B cell (primary cell): ENCODE measurements at places on chromosomes 2 and 18.

- H3K27me3 ChIP-seq, result no peaks in the 10 kb centered on the region
- H3K4me3 ChIP-seq, result no peak overlapping the region
- H3K27ac ChIP-seq, result no peak overlapping the region
- peaks cover 12% of the 10 kb centered on the region for H3K4me1 ChIP-seq
- peaks cover 26% of the 10 kb centered on the region for H3K36me3 ChIP-seq
- DNase-seq, result peak; percentile 0
Measured at GRCh38 chr2:179191110-179191509, 73.5 kb downstream of the SESTD1 start.

DNA sequence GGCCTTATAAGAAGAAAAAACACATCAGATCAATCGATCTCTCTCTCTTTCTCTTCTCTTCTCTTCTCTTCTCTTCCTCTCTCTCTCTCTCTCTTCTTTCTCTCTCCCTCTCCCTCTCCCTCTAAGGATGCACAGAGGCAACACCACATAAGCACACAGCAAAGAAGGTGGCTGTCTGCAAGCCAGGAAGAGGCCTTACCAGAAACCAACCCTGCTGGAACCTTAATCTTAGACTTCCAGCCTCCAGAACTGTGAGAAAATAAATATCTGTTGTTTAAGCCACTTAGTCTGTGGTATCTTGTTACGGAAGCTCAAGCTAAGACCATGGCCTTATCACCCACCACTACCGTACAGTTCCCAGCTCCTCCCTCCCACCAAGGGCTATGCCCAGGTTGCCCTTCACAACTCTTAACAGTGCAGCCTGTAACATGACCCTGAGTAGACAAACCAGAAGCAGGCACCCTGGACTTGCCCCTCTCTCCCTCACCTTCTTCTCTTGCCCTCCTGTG, 25.2 kb upstream of the TMEM237 start:
- no peak overlapping the region for H3K4me3 ChIP-seq
- no peaks in the 10 kb centered on the region for H3K27me3 ChIP-seq
- no peak overlapping the region for H3K27ac ChIP-seq
- no peak for DNase-seq
- no peaks in the 10 kb centered on the region for H3K36me3 ChIP-seq

DNA sequence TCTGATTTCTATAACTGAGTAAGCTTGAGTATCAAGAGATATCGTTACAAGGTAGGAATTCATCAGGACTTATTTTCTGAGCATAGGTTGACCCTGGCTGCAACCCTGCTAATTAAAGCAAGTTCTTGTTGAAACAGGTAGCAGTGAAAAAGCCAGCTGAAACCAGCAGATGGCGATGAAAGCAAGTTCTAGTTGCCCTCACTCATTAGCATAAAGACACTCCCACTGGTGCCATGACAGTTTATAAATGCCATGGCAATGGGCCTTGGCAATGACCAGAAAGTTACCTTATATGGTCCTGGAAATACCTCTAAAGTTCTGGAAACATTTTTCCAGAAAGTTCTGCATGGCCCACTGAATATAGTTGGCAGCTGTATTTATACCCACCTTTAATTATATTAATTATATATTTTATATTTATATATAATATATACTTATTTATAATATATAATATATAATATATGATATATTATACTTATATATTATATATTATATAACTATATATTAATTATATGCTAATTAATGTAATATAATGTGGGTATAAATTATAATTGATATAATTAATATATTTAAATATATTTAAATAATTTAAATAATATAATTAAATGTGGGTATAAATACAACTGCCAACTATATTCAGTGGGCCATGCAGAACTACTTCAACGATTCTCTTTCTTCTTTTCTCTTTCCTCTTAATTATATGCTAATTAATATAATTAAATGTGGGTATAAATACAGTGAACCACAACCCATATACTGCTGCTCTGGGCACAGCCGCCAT, 188.0 kb downstream of the CDH7 start:
- no peaks in the 10 kb centered on the region for H3K27me3 ChIP-seq
- H3K4me1 ChIP-seq, result no peaks in the 10 kb centered on the region
- H3K4me3 ChIP-seq, result no peak overlapping the region
- H3K36me3 ChIP-seq, result no peaks in the 10 kb centered on the region

GRCh38 chr2:230225486-230225885, at the start of gene SP140:
Gene SP140, plus strand, starts transcription at chr2:230225736. Its CDS starts 109 bp downstream, at chr2:230225845.
- peak; percentile 91 for DNase-seq
- peak within 1 kb of the TSS; percentile 51 for H3K4me3 ChIP-seq
- peak within 1 kb of the TSS; percentile 86 for H3K27ac ChIP-seq
- H3K27me3 ChIP-seq, result no peaks in the 10 kb centered on the region
- H3K4me1 ChIP-seq, result peaks cover 74% of the 10 kb centered on the region
- H3K36me3 ChIP-seq, result peaks cover 9% of the 10 kb centered on the region

- no peak overlapping the region for H3K27ac ChIP-seq
- no peaks in the 10 kb centered on the region for H3K27me3 ChIP-seq
- H3K4me3 ChIP-seq, result no peak overlapping the region
Measured at GRCh38 chr2:48514348-48515003, 15.5 kb upstream of the STON1 start.

DNA sequence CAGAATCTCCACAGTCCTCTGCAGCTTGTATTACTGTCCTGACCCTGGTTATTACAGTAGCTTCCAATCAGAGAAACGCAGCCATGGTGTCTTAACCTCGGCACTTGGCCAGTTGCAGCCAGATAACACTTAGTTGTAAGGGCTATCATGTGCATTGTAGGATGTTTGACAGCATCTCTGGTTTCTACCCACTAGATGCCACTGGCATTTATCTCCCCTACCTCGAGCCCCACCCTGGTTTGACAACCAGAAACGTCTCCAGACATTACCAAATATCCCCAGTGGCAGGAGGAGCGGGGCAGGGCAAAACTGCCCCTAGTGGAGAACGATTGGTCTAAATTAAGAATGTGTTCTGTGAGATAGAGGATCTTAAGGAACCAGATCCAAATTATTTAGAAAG, 13.1 kb downstream of the DSG2 start:
- H3K36me3 ChIP-seq, result no peaks in the 10 kb centered on the region
- no peak for DNase-seq
- no peak overlapping the region for H3K4me3 ChIP-seq

DNA sequence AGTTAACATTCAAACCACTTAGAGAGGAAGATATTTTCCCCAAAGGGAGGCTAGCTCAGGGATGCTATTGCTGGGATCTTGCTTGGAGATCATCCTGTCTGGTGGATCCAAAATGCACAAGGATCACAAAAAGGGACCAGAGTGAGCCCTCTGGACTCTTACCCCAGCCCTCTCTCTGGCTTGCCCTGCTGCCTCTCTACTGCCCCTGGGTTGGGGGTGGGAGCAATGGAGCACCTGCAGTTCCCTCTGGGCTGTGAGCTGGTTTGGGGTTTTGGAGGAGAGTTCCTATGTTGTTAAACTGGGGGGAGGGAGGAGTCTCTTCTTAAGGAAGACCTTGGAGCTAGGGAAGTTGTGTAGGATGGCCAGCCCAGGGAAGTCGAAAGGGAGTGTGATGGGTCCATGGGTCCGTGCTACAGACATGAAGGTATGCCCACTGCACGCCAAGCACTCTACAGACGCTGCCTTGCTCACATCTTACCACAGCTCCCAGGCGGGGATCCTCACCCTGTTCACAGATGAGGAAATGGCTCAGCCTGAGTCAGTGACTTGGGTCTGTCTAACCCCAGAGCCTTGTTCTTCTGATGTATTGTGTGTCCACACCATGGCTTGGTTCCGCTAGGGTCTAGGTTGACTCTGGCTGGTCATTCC, 3.8 kb downstream of the LBH start:
- peaks cover 62% of the 10 kb centered on the region for H3K36me3 ChIP-seq
- peak overlapping the region; percentile 84 for H3K4me3 ChIP-seq
- peak overlapping the region; percentile 43 for H3K27ac ChIP-seq
- DNase-seq, result no peak
- no peaks in the 10 kb centered on the region for H3K27me3 ChIP-seq
- peaks cover 69% of the 10 kb centered on the region for H3K4me1 ChIP-seq

GRCh38 chr18:48968412-48969215, 17.8 kb upstream of the SMAD7 start:
- no peak overlapping the region for H3K27ac ChIP-seq
- H3K4me1 ChIP-seq, result no peaks in the 10 kb centered on the region
- H3K27me3 ChIP-seq, result no peaks in the 10 kb centered on the region
- DNase-seq, result no peak
- H3K36me3 ChIP-seq, result no peaks in the 10 kb centered on the region
- H3K4me3 ChIP-seq, result no peak overlapping the region

DNA sequence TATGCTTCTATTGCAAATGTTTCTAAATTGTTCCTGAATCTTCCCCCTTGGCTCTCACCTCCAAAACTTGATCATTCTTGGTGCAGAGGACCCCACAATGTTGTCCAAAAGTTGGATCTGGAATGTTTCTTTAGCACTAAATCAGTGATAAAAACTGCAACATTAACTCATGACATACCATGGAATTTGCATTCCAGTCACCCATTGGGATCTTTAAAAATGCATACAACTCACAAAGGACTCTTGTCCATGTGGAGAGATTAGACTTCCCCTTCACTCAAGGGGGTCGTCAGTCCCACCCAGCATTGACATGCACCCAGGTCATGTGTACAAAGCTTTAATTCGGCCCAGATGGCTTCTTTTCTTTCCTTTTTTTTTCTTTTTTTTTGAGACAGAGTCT, 169.3 kb downstream of the SETBP1 start:
- no peaks in the 10 kb centered on the region for H3K36me3 ChIP-seq
- DNase-seq, result no peak
- H3K4me3 ChIP-seq, result no peak overlapping the region
- no peak overlapping the region for H3K27ac ChIP-seq
- no peaks in the 10 kb centered on the region for H3K27me3 ChIP-seq
- H3K4me1 ChIP-seq, result peaks cover 25% of the 10 kb centered on the region

- peaks cover 5% of the 10 kb centered on the region for H3K27me3 ChIP-seq
- no peaks in the 10 kb centered on the region for H3K36me3 ChIP-seq
- no peaks in the 10 kb centered on the region for H3K4me1 ChIP-seq
- no peak overlapping the region for H3K27ac ChIP-seq
- DNase-seq, result no peak
Measured at GRCh38 chr2:86280191-86280667, 57.2 kb downstream of the REEP1 start.

- DNase-seq, result no peak
- H3K27ac ChIP-seq, result peak overlapping the region; percentile 65
- H3K4me3 ChIP-seq, result no peak overlapping the region
- peaks cover 33% of the 10 kb centered on the region for H3K4me1 ChIP-seq
- H3K36me3 ChIP-seq, result peaks cover 2% of the 10 kb centered on the region
Measured at GRCh38 chr2:99672766-99673350, 183.0 kb upstream of the REV1 start.

GRCh38 chr2:165874445-165875039, 79.0 kb downstream of the TTC21B start:
- peaks cover 4% of the 10 kb centered on the region for H3K4me1 ChIP-seq
- no peak overlapping the region for H3K4me3 ChIP-seq
- no peaks in the 10 kb centered on the region for H3K27me3 ChIP-seq
- peaks cover 2% of the 10 kb centered on the region for H3K36me3 ChIP-seq
- H3K27ac ChIP-seq, result peak overlapping the region; percentile 28

GRCh38 chr18:12520442-12520992, 112.8 kb downstream of the PRELID3A start:
- H3K4me1 ChIP-seq, result no peaks in the 10 kb centered on the region
- H3K27ac ChIP-seq, result no peak overlapping the region
- H3K4me3 ChIP-seq, result no peak overlapping the region
- H3K36me3 ChIP-seq, result no peaks in the 10 kb centered on the region

DNA sequence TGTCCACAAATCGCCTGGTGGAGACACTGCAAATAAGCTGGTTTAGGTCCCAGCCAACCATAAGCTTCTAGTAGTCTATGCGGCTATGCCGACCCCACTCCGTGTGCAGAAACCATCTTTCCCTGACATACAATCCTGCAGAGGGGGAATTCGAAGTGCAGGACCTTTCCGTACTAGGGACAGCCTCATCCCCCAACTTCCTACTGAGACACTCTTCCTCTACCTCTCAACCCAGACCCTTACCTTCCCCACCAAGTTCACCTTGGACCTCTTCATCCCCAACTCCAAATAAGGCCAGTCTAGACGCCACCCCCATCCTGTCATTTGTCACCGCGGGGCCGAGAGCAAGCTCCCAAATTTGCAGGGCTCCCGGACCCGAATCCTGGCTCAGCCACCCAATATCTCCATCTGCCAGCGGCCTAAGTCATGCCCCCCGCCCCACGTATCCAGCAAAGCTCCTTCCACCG, 496 bp downstream of the SUCLG1 start:
- H3K4me1 ChIP-seq, result peaks cover 23% of the 10 kb centered on the region
- peak overlapping the region; percentile 91 for H3K4me3 ChIP-seq
- DNase-seq, result no peak
- peaks cover 2% of the 10 kb centered on the region for H3K36me3 ChIP-seq
- no peaks in the 10 kb centered on the region for H3K27me3 ChIP-seq
- peak overlapping the region; percentile 93 for H3K27ac ChIP-seq

GRCh38 chr18:70377317-70377799, 88.5 kb downstream of the SOCS6 start:
- no peaks in the 10 kb centered on the region for H3K36me3 ChIP-seq
- H3K27ac ChIP-seq, result no peak overlapping the region
- no peak for DNase-seq
- no peaks in the 10 kb centered on the region for H3K4me1 ChIP-seq
- H3K27me3 ChIP-seq, result no peaks in the 10 kb centered on the region

DNA sequence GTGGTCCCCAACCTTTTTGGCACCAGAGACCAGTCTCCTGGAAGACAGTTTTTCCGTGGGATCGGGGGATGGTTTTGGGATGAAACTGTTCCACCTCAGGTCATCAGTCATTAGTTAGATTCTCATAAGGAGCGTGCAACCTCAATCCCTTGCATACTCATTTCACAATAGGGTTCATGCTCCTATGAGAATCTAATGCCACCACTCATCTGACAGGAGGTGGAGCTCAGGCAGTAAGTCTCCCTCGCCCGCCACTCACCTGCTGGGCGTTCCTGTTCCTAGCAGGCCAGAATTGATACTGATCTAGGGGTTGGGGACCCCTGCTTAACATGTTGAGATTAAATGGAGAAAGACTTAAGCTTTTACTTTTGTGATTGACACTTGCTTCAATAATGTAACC, 9.9 kb downstream of the NABP1 start:
- no peak overlapping the region for H3K4me3 ChIP-seq
- H3K36me3 ChIP-seq, result peaks cover 33% of the 10 kb centered on the region
- DNase-seq, result no peak
- no peak overlapping the region for H3K27ac ChIP-seq
- no peaks in the 10 kb centered on the region for H3K27me3 ChIP-seq

DNA sequence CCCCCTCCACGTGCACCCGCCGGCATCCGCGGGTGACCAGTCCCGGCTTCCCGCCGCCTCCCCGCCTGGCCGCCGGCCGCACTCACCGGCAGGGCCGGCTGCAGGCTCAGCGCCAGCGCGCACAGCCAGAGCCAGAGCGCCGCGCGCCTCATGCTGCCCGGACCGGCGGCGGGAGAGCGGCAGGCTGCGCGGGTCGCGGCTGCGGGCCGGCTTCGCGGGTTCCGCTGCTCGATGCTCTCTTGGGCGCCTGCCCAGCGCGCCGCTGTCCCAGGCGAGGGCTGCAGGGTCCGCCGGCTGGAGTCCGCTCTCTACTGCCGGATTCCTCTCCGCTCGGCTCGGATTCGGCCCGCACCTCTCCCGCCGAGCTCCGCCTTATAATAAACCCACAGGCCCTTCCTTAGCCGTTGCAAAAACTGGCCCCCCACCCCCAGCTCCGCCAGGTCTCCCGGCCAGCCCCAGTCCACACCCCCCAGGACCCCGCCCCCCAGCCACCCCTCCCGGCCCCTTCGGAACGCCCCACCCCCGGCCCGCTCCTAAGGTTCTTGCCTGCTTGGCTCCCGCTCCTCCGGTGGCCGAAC, at the start of gene SDC1:
Gene SDC1, minus strand, starts transcription at position 415 of the 578 bp plus-strand sequence. Its CDS starts 263 bp downstream, at position 152.
- H3K27ac ChIP-seq, result no peak within 1 kb of the TSS
- no peaks in the 10 kb centered on the region for H3K36me3 ChIP-seq
- H3K4me1 ChIP-seq, result peaks cover 16% of the 10 kb centered on the region
- H3K27me3 ChIP-seq, result peaks cover 9% of the 10 kb centered on the region
- peak; percentile 32 for DNase-seq
